ENCODE measurements at places on chromosomes 16 and 17.
A peak's percentile ranks its signal among the peaks of the same experiment; 100 is the strongest.

DNA sequence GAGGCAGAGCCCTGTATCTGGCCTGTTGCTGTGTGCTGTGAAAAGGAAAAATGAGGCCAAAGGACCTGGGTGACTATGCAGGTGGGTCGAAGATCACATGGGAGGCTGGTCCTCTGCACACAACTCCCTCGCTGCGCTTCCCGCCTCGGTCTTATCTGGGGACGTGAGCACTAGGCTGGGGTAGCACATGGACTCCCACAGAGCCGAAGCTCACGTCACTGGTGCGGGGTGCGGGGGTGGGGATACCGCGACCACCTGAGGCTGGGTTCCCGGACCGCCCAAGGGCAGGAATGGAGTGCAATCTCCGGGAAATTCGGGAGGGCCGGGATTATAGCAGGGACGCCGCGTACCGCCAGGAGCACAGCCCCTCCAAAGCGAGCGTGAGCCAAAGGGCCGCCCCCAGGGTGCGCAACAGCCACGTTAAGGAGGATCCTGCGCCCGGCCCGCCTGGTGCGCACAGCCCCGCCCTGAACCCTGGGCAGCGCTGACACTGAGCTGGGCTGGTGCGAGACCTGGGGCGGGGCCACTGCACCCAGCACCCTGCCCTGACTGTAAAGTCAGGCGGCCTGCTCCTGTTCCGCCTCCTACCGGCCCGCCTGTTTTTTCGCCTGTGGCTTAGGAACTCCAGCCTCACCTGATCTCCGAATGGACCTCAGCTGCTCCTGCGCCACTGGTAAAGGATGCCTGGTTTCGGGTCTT, 4.8 kb downstream of the MT1A start:
- DNase-seq: peak; percentile 74

- DNase-seq: no peak
These were observed 140.1 kb downstream of the CYLD start for GRCh38 chr16:50881956-50882355.

- no peak for DNase-seq
These were observed 419.0 kb downstream of the CDH13 start for GRCh38 chr16:83045790-83046189.

DNA sequence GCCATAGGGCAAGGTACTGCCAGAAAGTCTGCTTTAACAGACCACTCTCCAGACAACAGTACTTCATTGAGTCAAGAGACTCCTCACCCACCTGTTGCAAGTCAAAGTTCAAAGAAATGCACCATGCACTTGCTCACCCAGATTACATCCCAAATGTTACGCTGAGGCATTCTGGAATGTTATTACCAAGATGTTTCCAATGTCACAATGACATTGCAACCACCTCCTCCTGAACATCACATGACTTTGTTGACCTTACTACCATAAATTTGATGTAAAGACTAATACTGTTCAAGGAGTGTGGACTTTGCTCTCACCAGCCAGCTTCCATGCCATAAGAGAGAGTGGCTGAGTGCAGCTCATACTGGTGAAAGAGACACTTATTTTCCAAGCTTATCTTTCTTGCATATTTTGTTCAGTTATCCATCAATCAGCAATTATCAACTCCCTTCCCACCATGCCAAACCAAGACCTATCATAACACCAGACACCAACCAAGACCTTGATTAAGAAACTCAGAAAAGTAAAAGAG, 58.5 kb upstream of the BCAR1 start:
- no peak for DNase-seq

- DNase-seq: no peak
These were observed 448.1 kb upstream of the DYNLRB2 start for GRCh38 chr16:80092681-80093080.

GRCh38 chr17:61202564-61202963, 197.1 kb upstream of the TBX2 start:
- DNase-seq: no peak

GRCh38 chr16:79168321-79168720, 432.2 kb downstream of the MAF start:
- DNase-seq: no peak

- DNase-seq: no peak
These were observed 1.2 kb upstream of the GLIS2 start for GRCh38 chr16:4314532-4315185.

DNA sequence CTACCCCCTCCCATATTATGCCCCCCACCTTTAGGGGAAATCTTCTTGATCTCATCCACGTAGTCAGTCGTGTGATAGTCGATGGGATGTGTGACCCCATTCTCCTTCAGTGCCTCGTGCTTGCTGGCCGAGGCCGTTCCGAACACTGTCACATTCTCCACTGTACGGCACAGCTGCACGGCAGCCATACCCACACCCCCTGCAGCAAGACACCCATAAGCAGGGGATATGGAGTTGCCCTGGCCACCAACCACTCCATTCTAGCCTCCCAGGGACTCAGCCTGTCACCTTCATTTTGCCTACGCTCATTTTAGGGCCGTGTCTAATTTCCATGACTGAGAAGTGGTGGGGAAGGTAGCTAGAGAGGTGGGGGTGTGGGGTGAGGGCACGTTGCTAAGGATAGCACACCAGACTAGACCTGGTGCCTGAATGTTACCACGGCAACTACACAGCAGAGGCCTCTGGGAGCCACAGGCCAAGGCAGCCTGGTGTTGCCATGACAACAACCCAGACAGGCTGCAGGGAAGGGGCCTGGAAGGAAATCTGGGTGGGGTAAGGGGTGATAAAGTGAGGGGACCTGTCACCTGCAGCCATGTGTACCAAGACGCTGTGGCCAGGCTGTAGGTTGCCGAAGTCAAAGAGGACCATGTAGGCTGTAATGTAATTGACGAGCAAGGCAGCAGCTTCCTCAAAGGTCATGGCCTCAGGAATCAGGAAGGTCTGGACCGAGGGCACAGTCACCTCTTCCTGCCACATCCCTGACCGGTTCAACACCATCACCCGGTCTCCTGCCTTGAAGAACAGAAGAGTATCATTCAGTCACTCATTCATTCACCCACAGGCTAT, 4.0 kb downstream of the VAT1 start:
- peak; percentile 43 for DNase-seq
